Activated T-cell treated with anti-CD3 and anti-CD28 coated beads, Interleukin-2, amount 50 U/mL, for 72 hours (primary cell): ENCODE measurements at places on chromosomes 6 and 20.

GRCh38 chr6:22697306-22697705, 127.9 kb downstream of the HDGFL1 start:
- no peak for DNase-seq

DNA sequence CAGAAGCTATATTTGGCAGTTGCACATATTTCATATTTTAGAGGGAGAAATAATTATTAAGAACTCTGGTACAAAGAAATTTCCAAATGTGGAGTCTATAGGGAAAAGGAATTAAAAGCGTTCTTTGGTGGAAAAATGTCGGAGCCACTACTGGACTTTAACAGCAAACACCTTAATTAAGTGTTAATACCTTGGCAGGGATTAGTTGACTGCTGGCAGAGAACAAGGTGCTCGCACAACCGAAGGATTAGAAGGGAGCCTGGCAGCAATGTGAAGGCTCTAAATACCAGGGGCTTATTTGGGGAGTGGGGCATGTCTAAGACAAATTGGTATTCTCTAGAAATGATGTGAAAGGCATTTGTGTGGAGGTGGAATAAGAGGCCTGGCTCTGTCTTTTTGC, 98.9 kb downstream of the PAK5 start:
- no peak for DNase-seq

DNA sequence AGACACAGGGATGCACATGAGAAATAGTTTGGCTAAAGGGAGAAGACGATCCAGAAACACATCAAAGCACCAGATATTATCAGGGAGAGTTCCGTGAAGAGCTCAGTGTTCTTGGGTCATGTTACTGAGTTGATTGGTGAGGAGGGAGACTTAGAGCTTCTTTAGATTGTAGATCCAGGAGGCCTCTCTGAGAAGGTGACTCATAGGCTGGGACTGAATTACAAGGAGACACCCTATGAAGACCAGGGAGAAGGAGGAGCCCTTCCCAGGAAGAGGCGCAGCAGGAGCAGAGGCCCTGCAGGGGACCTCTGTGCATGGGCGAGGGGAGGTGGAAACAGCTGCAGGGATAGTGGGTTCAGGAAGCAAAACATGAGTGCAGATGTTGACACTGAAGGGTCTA, 196.5 kb downstream of the SLC24A3 start:
- DNase-seq, result no peak

DNA sequence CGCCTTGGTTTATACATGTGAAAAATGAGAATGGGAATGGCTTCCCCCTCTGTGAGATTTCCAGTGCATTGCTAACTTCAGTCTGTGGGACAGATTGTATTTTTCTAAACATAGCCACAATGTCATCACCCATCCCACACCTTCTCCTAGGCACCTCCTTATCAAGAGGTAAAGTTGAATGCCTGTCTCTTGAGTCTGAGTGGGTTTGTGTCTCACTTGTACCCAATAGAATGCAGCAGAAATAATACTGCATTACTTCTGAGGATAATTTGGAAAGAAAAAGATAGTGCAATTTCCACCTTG, 27.9 kb downstream of the RIN2 start:
- no peak for DNase-seq

- no peak for DNase-seq
Observed at GRCh38 chr6:164095056-164095455, 680.5 kb downstream of the QKI start.

DNA sequence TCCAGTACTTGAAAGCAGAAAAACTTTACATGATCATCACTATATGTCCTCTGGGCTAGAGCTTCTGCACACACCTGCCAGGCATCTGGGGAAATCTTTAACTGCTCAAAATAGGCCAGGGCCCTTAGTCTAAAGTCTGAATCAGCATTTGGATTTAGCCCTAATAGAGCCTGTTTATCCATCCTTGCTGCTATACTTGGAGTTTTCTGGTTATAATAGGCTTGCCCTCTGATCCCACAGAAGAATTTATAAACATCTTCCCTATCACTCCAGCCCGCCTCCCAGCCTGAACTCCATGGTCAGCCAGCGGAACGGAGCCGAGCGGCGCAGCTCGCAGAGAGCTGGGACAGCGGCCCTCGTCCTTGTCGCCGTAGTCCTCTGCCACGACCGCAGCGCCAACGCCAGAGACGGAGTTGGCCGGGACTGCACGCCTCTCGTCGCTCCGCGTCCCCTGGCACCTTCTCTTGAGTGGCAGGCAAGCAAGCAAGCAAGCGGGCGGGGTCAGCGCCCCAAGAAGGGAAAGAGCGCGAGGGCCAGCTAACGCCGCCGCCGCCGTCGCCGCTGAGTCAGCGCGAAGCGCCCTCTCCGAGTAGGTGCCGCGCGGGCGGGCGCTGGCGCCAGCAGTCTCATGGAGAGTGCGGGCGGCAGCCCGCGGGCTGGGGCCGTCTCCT, 25.4 kb upstream of the ASIP start:
- DNase-seq, result peak; percentile 76

- no peak for DNase-seq
Observed at GRCh38 chr6:12112540-12113189, 100.6 kb downstream of the HIVEP1 start.

GRCh38 chr20:478949-479429, 16.7 kb upstream of the TBC1D20 start:
- peak; percentile 19 for DNase-seq

GRCh38 chr20:60191014-60191413, 232.8 kb downstream of the CDH26 start:
- no peak for DNase-seq

DNA sequence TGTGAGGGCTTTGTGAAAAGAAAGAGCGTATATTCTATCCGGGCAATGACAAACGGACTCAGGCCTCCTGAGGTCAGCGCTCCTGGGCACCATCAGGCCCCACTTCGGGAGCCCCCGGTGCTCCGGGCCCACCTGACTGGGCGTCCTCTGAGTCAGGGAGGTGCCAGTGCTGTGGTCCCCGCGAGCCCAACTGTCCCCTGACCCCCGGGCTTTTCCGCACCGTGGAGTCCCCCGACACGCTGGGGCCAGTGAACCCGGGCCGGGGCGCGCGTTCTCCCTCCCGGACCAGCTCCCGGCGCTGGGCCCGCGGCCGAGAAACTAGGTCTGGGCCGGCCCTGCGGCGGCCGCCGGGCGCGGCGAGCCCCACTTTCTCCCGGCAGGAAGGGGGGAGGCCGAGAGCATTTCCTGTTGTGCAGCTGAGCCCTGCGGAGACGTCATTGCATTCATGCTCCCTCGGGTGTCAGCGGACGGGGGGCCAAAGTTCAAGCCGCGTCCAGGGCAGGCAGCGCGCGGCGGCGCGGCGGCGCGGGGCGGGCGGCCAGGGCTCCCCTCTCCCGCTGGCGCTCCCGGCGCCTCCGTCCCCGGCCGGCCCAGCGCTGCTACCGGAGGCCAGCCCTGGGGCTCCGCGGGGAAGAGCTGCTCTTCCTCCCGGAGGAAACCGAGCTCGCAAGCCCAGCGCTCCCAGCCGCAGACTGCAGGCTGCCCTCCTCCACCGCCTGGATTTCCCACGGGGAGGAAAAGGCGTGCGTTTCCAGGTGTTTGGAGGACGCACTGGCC, 18.3 kb downstream of the HIVEP2 start:
- peak; percentile 86 for DNase-seq

DNA sequence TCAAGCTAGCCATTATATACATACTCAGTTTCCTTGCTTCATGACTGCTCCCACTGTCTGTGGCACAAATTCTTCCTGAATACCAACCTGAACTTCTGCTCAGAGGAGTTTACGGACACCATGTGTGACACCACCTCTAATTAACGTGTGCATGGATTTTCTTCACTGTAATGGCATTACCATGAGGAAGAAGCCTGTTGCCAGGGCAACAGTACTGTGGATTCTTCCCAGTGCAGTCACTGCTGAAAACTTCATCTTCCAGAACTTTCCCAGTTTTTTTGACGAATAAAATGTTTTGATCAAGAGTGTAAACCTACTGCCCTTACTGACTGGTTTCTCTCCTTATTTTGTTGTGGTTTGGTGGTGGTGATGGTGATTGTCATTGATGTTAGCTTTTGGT, 444.3 kb upstream of the NRSN1 start:
- DNase-seq, result no peak
